DMS153 (cell line): ENCODE measurements at places on chromosomes 11 and 22.
A peak's percentile ranks its signal among the peaks of the same experiment; 100 is the strongest.

- no peak for DNase-seq
These were observed 51.0 kb downstream of the MYO7A start for GRCh38 chr11:77179048-77179447.

DNA sequence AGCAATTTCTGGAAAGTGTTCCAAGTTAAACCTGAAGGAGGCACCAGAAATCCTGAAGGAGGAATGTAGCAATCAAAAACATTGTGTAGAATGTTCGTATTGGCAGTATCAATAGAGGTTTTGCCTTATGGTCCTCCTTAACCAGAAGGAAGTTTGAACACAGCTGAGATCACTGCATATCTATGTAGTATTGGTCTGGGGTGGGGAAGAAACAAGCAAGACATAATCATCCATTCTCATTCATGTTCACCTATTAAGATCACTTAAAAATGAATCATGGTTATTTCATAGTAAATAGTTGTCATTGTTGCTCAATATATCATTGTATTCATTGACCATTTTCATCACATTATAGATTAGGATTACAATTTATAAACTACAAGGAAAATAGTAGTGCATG, 160.5 kb downstream of the DDX10 start:
- no peak for DNase-seq

- no peak for DNase-seq
These were observed 6.2 kb upstream of the APOL1 start for GRCh38 chr22:36246718-36247117.

DNA sequence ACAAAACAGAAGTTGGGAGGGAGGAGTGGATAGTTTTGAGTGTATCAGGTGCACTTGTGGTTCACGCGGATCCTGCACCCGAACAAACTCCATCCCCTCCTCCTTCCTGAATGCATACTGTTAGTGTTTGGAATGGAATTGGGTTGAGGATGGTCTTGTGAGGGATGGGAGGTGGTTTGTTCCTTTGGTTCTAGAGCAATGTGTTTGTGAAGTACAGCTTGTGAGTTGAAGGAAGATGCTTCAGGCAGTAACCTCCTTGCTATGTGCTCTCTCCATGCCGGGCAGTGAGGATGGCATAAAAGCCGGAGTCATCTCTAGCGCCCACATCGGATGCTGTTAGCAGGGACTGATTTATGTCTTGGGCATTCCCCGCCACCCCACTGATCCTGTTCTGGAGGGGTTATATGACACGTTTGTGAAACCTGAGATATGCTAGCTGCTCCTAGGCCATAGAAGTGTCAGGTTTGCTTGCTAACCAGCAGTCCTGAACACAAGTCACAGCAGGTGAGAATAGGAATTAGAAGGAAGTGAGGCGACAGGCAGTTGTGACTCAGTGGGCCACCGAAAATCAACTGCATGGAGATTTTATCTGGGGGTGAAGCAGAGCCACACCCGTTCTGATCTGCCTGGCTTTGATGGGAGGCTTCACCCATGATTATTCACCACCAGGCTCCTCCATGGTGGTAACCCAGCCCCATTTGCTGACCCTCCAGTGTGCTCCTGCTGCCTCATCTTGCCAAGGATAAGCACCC, 2.2 kb downstream of the BCR start:
- DNase-seq, result peak; percentile 85

GRCh38 chr11:33687733-33688479, 12.7 kb downstream of the C11orf91 start:
- DNase-seq, result peak; percentile 20

- no peak for DNase-seq
These were observed 83.0 kb downstream of the MYO7A start for GRCh38 chr11:77211040-77211451.

GRCh38 chr22:46535876-46536536, 1.4 kb downstream of the CELSR1 start:
- no peak for DNase-seq

DNA sequence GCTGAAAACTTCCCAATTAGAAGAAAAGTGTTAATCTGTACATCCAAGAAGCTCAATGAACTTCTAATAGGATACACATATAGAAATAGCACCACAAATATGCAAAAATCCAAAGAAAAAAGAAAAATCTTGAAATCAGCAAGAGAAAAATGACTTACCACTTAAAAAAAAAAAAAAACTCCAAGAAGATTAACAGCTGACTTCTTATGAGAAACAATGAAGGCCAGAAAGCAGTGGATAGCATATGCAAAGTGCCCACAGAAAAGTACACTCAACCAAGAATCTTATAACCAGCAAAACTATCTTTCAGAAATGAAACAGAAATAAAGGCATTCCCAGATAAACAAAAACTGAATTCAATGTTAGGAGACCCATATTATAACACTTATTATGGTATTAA, 29.9 kb upstream of the OR5B12 start:
- no peak for DNase-seq

DNA sequence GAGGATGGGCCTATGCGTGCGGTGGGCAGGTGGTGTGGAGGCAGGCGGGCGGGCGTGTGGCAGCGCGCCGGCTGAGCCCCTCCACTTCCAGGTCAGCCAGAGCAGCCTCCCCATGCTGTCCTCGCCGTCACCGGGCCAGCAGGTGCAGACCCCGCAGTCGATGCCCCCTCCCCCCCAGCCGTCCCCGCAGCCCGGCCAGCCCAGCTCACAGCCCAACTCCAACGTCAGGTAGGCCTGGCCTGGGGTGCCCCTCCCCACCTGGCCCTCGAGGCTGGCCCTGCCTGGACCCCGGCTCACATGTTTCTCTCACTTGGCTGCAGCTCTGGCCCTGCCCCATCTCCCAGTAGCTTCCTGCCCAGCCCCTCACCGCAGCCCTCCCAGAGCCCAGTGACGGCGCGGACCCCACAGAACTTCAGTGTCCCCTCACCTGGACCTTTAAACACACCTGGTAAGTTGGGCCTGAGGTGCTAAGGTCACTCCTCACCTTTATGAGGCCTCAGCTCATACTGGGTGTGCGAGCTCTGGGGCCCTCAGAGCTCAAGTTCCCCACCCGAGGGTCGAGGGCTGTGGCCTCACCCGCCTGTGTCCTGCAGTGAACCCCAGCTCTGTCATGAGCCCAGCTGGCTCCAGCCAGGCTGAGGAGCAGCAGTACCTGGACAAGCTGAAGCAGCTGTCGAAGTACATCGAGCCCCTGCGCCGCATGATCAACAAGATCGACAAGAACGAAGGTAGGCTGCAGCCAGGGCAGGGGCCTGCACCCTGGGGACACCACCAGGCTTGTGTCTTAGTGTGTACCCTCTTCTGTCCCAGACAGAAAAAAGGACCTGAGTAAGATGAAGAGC, 75.3 kb downstream of the MED15 start:
- no peak for DNase-seq

GRCh38 chr11:123469586-123469985, 39.5 kb downstream of the GRAMD1B start:
- DNase-seq, result no peak

DNA sequence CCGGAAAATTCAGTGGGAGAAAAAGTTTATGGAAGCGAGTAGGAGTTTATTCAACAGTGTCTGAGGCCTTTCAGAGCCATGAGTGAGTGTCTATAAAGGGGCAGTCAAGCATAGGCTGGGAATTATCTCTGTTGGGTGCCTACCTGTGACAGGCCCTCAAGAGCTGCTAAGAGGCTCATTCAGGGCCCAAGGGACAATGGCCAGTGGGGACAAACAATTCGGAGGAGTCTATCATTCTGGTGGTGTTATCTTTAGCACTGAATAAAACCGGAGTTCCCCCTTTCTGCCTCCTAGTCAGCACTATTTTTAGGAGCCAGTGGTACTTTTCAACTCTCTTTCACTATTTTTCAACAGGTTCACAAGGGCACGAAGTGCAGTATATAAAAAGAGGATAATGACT, 89.5 kb upstream of the HTATIP2 start:
- DNase-seq, result no peak

DNA sequence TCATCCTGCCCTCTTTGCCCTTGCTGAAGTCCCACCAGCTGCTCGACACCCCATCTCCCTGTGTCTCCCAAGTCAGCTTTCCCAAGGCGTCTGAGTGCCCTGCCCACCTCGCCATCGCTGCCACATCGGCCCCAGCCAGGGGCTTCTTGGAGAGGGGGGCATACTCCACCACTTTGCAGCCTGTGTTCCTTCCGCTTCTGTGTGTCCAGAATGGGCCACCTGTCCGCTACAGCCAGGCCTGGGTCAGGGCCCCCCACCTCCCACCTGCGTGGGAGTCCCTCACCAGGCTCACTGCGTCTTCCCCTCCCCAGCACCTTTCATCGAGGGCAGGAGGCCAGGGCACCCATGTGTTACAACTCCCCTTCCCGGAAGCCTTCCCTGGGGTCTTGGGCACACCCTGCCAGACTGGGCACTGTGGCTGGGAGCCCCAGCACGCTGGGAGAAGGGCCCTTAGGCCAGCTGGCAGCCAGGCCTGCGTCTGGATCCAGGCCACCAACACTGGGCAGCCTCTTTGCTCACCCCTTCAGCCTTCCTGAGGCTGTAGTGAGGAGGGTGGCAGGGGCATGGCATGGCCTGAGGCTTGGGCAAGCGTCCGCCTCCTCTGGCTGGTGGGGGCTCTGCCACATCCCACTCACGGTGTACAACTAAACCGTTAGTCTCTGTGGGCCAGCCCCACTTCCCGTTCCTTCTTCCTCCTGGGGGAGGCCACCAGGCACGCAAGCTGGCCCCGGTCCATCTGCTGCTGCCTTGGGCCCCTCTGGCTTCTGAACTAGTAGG, 13.4 kb downstream of the CPT1A start:
- DNase-seq, result no peak

GRCh38 chr11:45507916-45508315, 157.5 kb downstream of the CHST1 start:
- no peak for DNase-seq

DNA sequence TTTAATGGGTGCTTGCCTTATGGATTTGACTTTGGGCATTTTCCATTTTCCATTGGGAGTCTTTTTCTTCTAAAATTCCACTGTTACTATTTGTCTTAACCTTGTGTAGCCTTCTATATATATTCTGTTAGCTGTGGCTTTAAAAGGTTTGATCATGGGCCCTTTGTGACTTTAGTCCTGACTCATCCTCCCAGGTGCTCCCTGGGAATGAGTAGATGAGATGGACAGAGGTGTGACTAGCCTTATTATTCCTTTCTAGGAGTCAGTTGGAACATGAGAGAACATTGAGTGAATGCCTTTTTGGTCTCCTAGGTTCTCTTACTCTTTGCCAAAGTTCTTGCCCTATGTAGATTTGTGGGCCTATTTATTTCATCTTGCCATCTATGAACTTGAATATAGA, 39.0 kb downstream of the DDX10 start:
- DNase-seq, result no peak

DNA sequence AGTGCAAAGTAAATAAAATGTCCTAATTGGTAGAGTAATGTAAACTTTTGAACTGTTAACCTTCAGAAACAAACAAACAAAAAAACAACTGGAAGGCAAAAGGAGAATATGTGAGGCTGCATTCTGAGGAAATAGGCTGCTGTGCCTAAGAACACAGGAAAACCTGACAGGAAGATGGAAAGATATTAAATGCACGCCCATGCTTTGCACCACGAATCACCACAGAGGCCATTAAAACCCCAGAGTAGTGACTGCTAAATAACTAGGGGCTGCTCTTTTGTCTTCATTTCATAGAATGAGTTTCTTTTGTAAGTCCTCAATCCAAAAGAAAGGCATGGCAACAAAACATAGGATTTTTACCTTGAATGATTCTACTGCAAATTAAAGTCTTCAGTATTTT, 436.0 kb downstream of the RAB38 start:
- DNase-seq, result no peak

- no peak for DNase-seq
These were observed 400.1 kb downstream of the TMEM135 start for GRCh38 chr11:87437844-87438223.

GRCh38 chr22:20392983-20393704, 807 bp upstream of the ZNF74 start:
- DNase-seq, result no peak

GRCh38 chr11:96082002-96082899, 158.3 kb upstream of the MTMR2 start:
- no peak for DNase-seq
